ENCODE measurements at places on chromosomes 2 and 18.
A peak's percentile ranks its signal among the peaks of the same experiment; 100 is the strongest.

DNA sequence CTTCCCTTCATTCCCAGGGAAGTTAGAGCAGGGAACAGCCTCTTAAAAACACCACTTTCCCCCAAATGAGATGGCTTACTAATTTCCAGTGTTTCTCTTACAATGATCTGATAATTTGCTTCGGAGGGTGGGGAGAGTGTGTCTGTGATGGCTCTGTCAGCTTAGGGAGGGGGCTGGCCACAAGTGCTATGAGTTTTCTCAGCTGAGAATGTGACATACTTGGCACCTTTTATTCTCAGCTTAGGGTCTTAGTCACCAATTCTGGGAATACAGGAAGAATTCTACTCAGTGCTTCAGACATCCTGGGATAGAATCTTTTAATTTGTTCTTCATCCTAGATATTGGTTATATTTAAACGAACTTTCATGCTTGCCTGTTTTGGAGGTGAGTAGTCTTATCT lies 64.4 kb downstream of the AOX1 start:
- DNase-seq: no peak

DNA sequence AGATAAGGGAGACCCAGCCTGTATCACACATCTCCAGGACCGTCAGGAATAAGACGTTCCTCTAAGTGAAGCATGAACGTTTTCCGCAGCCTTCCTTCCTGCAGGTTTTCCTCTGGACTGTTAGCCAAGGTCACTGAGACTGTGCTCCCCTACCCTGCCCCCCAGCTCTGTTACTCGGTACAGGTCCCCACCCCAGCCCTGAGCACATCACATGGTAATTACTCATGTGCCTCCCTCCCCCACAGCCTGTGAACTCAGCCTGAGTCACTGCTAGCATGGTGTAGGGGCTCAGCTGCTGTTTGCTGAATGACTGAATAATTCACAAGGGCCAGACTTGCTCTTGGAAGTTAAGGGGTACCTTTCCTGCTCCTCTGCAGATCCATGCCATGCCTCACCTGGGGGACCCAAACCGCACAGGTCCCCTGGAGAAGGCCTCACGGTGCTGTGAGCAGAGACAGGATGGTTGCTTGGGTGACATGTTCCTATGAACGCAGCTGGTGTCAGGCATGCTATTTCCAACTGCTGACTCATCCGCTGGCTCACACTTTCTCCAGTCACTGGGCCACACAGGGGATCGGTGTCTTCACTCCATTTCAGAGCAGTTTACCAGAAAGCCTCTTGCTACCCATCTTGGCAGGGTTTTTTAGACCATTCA lies 88.2 kb downstream of the PLB1 start:
- peak; percentile 52 for DNase-seq

DNA sequence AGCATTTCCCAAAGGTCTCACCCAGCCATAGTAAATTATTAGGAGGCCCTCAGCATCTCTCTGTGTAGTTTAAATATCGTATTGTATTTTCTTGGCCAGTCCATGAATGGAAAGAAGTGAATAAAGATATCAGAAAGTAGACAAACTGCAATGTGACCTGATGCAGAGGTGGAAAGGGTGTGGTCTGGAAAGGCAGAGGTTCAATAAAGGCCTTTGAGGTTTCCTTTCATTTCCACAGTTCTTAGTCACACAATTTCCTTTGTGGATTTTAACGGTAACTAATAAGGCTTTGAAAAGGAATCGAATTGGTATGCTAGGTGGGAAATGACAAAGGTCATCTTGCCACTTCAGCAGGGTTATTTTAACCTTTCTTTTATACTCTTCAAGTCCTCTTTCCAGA lies 20.1 kb upstream of the WIPF1 start:
- no peak for DNase-seq

- DNase-seq: no peak
Measured at GRCh38 chr2:23283-23682, 23.0 kb downstream of the FAM110C start.

- no peak for DNase-seq
Measured at GRCh38 chr2:74104839-74105238, 42.9 kb downstream of the BOLA3 start.

DNA sequence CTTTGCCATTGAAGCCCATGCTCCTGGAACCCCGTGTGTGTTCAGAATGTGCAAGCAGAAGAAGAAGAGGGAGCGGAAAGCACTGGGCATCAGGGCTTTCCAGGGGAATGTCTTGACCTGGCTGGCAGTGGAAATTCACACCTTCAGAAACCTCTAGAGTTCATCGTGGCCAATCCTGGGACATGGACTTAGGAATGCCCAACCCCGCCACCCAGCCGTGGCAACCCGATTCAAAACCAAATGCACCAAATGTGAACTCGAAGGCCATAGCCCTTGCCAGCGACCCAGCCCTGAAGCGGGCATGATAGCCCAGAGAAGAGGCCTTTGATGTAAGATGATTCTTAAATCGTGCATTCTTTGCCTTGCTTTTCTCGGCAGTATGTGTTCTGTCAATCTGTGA lies 69.4 kb downstream of the ADI1 start:
- DNase-seq: no peak

DNA sequence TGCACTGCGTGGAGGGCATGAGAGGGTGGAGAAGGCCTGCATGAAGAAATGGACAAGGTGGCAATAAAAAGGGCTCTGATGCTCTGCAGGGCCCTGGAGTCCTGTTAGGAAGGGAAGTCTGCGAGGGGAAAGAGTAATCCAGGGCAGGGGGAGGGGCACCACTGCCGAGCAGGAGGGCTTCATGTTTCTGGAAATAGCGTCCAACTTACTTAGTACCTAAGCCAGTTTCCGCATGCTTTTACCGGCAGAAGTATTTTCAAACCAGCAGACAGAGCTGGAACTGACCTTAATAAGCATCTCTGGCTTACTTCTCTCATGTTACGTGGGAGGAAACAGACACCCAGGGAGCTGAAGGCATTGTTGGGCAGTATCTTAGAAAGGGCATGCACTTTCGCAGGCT lies 156.7 kb downstream of the GALNT14 start:
- DNase-seq: no peak

DNA sequence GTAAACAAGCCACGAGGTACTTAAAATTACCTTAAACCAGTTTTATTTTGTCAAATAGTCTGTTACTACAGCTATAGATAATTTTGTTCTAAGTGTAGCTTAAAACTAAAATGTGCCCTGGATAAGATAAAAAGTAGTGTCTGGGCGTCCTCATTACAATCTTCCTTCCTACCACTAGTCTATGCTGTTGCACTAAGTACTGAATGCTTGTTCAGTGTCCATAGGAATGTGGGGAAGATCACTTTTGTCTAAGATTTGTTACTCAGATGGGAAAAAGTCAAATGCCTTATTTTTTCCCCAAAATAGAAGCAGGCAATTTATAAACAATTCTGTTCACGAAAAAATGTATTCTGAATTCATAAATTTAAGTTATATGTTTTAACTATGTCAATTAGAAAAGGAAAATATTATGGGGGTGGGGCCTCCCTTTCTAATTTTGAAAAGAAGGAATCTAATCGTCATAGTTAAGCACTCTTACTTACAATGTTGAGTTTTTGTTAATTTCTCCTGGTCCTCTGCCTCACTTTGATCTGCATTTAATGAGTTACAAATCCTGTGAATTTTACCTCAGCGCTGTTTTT lies 140.4 kb upstream of the VRK2 start:
- no peak for DNase-seq

- no peak for DNase-seq
Measured at GRCh38 chr2:89763581-89764485, 1072.4 kb downstream of the RPIA start.

- no peak for DNase-seq
Measured at GRCh38 chr18:2589345-2590068, 18.1 kb downstream of the NDC80 start.

DNA sequence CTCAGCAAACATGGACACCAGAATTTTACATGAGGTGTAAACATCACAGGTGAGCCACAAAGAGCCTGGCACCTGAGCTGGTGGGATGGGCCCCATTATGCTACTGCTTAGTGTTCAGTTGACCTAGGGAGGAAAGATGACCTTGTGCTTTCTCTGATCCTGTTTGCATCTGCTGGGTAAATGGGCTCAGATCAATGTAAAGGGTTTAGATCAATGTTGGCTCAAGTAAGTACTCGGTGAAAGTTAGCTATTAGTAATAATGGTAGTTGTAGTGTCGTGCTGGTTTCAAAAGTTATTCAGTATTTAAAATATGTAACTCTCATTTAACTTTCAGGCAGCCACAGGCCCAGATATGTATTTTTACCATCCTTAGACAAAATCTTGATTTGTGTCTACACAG lies 19.8 kb downstream of the ABHD3 start:
- no peak for DNase-seq

- no peak for DNase-seq
Measured at GRCh38 chr2:32947484-32948143, 861 bp downstream of the LTBP1 start.

DNA sequence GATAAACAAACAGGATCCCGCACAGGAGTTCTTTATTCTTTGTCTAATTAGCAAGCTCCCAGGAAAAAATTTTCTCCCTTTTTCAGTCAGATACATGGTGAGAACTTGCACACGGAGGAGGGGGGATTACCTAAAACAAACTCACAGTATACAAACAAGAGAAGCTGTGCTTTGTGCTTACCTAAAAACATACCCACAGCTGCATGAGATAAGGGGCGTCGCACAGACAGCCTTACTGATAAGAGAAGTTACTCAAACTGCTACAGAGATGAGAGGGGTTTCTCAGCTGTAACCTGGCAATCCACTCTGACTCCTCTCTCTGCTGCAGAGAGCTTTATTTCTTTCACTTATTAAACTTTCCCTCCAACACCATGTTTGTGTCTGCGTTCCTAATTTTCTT lies 32.9 kb upstream of the ST3GAL5 start:
- DNase-seq: no peak

- DNase-seq: no peak
Measured at GRCh38 chr2:219901155-219901554, 273.7 kb downstream of the SLC4A3 start.

GRCh38 chr18:22136395-22136794 lies 33.0 kb upstream of the GATA6 start:
- DNase-seq: no peak

GRCh38 chr2:80490964-80491363 lies 186.4 kb upstream of the LRRTM1 start:
- no peak for DNase-seq

- DNase-seq: no peak
Measured at GRCh38 chr2:208142240-208142924, 3.6 kb downstream of the CRYGB start.

DNA sequence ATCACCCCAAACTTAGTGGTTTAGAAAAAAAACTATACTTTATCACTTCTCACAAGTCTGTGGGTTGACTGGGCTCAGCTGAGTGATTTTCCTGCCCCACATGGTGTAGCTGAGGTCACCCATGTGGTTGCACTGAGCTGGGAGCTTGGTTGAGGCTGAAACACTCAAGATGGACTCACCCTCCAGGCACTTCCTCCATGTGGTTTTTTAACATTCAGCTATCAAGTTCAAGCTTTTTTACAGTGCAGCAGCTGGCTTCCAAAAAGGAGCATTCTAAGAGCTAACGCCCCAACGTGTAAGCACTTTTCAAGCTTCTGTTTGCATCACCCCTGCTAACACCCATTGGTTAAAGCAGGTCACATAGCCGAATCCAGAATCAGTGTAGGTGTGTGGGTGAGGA lies 105.9 kb upstream of the CREB1 start:
- DNase-seq: no peak

DNA sequence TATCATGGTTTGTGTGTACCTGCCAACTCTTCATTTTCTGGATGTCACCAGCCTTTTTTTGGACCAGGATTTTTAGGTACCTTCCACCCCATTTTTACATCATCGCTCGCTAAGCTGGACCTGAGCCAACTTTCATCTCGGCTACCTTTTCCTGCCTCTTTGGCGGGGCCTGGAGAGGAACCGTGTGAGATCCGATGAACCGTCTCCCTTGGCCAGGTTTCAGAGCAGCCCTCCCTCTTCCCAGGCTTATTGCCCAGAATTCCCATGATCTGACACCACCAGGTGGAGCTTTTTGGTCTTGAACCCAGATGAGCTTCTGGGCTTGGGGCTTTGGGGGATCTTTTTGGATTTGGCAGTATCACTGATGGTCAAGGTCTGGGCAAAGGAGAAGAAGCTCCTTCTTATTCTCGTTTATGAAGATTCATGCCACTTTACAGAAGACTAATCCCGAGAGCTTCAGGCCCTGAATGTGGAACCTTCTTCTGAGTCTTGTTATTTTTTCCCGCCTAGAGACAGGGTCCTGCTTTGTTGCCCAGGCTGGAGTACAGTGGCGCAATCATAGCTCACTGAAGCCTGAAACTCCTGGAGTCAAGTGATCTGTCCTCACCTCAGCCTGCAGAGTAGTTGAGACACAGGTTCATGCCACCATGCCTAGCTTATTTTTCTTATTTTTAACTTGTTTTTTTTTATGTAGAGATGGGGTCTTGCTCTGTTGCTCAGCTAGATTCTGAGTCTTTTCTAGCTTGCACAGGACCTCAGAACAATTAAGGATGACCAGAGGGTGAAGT lies 50.4 kb downstream of the GATA6 start:
- no peak for DNase-seq

DNA sequence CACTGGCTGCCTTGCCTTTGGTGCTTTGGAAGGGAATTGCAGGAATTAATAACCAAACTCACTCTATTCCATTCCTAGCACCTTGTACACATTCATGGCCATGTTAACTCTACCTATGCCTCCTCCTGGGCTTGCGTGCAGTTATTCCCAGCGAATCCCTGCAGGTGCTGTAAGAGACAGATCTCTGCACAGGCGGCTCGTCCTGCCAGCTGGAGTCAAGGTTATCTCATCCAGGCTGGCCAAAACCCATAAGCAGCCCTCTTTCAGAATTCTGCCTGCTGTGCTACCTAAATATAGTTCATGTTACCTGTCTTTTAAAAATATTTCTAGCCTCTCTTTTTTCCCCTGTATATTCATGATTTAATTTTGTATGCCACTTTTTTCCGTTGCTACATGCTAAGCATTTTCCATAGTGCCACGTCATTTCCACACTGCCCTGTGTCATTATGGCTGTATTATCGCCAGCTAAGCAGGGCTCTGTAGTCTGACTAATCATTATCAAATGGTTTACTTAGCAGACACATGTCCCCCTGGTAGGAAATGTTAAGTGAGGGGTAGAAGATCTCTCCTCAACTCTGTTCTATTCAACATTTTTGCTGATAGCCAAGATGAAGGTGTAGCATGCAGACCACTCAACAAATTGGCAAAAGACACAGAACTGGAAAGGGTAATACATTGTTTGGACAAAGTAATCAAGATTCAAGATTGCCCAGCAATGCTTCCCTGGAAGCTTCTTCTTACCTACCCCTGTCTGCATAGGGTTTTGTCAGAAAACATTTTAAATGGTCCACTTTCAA lies 79.7 kb upstream of the TAF1B start:
- no peak for DNase-seq

Data from stimulated activated CD4-positive, alpha-beta T cell treated with anti-CD3 and anti-CD28 coated beads, Interleukin-1b, Interleukin-23, amount 100 ng/mL, for 1 hour (primary cell).